ENCODE measurements at places on chromosomes 7 and 10. TPM values are rescaled to one million over a fixed set of nuclear protein-coding genes. Genes with fewer than 3 reads are reported as not detected.

STK32C gene
- 8.0 TPM for total RNA-seq

TAC1 gene
- total RNA-seq, result not detected

ACHE gene
- total RNA-seq, result 0.30 TPM

OGDH gene
- total RNA-seq, result 79.6 TPM

GPC2 gene
- total RNA-seq, result 6.0 TPM

TMEM229A gene
- not detected for total RNA-seq

SFTPD gene
- total RNA-seq, result not detected

ZNF804B gene
- not detected for total RNA-seq

SOSTDC1 gene
- 0.05 TPM for total RNA-seq

A1CF gene
- not detected for total RNA-seq

IL6 gene
- 23.2 TPM for total RNA-seq

GIMAP4 gene
- total RNA-seq, result 0.59 TPM

NEUROD6 gene
- total RNA-seq, result not detected

LEP gene
- not detected for total RNA-seq

CPA2 gene
- total RNA-seq, result not detected

SRGN gene
- total RNA-seq, result 13.1 TPM

MYL7 gene
- not detected for total RNA-seq

All from smooth muscle cell of the umbilical artery (primary cell).